ENCODE measurements at places on chromosomes 4 and X.

GRCh38 chr4:138030375-138030774 is 211.8 kb downstream of the SLC7A11 start:
- no peak for DNase-seq

- DNase-seq: peak; percentile 56
Measured at GRCh38 chr4:139808808-139809756, 143.5 kb downstream of the MGST2 start.

DNA sequence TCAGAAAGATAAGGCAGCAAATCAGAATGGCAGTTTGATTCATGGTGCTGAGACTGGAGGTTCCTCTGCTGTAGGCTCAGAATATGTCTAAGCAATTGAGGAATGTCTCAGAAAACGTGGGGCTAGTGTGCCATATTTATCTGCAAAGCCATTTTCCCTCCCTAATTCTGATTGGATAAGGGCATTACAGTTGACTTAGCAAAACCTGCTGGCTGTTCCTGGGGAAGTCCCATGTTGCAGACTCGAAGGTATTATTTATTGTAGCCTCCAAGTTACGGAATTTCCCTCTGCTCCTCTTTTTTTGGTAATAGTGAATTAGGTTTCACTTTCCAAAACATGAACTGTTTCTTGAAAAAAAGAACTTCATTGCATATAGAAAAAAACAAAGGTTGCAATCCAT is at the start of gene CXCL10:
Gene CXCL10 (minus strand): TSS at position 109 of the 400 bp plus-strand sequence. CDS start 66 bp downstream, at position 43.
- no peak for DNase-seq

DNA sequence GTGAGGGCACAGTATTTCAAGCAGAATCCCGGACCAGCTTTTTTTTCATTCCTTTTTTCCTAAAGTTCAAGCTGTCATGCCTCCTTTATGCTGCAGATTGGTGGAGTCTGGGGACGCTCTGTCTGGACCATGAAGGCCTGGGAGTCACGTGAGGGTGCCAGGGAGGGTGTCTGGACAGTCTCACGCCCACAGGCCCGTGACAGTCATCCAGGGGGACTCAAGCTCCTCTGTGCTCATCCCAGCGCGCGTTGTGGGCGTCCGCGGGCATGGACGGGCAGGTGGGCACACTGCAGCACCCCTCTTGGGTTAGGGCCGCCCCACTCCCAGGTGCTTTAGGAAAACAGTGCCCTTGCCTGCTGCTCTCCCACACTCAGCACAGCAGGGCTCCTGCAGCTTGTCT is 4.8 kb downstream of the CPZ start:
- no peak for DNase-seq

DNA sequence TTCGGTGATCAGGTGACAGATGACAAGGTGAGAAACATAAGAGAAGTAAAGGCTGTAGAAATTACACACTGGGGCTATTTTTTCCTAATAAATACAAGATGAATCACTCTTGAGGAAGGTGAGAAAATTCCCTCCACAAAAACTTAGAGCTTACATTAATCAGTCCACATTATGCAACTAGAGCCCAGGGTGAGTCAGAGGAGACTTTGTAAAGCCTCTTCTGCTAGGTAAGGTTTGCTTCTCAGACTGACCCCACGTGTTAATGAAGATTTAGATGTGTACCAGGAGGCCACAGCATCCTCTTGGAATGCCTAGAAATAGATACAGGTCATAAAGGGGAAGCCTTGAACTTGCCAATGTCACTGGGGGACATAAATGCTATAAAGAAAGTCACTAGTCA is 396.0 kb upstream of the SMIM31 start:
- DNase-seq: no peak

- no peak for DNase-seq
Measured at GRCh38 chrX:107646735-107647134, 18.4 kb downstream of the PRPS1 start.

GRCh38 chrX:66005830-66006449 is 33.9 kb downstream of the VSIG4 start:
- no peak for DNase-seq

GRCh38 chrX:117972711-117973109 is 143.9 kb downstream of the KLHL13 start:
- no peak for DNase-seq

Data from fibroblast of skin of right biceps (primary cell).